ENCODE measurements at places on chromosomes 11 and 22.

- no peak for DNase-seq
Observed at GRCh38 chr11:77602381-77603088, 12.8 kb downstream of the AQP11 start.

DNA sequence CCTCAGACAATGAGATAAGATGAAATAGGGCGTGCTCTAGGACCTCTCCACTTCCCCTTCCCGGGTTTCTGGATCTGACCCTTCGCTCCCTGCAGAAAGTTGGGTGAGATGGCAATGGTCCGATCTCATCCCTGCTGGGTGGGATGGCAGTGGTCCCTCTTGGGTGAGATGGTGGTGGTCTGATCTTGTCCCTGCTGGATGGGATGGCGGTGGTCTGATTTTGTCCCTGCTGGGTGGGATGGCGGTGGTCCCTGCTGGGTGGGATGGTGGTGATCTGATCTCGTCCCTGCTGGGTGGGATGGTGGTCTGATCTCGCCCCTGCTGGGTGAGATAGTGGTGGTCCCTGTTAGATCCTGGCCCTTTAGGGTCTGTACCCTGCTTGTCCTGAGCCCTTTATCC, 21.3 kb downstream of the ST14 start:
- DNase-seq, result no peak

DNA sequence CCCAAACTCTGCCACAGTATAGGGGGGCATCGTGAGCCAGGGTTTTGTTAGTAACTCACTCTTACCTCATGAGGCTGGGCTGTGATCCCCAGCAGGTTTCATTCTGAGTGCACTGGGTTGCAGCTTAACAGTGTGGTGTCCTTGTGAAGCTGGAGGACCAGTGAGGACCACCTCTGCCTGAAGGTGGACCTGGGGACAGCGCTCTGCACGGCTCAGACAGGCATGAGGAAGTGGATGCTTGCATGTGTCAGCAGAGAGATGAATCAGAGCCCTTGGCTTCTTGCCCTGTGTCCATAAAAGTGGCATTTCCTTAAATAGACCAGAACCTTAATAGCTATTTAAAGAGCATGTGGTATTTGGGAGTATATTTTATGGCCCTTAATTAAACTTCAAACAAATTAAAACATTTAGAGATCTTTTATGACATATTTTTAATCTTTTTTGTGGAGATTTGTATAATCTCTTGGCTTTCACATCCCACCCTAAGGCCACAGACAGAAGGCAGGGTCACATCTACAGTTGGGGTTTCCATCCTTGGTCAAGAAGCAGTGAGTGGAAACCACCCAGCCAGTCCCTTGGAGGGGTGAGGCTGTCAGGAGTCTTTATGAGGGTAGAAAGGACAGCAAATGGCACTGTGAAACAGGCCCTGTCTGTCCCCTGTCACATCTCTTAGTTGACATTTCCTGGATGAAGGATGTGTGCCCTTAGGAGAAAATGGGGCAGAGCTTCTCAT, 24.8 kb upstream of the ADORA2A start:
- DNase-seq, result no peak

- DNase-seq, result no peak
Observed at GRCh38 chr22:45328822-45329529, 19.2 kb downstream of the FAM118A start.

GRCh38 chr22:39439170-39439569, 17.6 kb upstream of the MGAT3 start:
- no peak for DNase-seq

GRCh38 chr22:40281717-40282116, 64.6 kb upstream of the ADSL start:
- DNase-seq, result no peak

GRCh38 chr22:19463491-19464469, 15.2 kb downstream of the UFD1 start:
- no peak for DNase-seq

DNA sequence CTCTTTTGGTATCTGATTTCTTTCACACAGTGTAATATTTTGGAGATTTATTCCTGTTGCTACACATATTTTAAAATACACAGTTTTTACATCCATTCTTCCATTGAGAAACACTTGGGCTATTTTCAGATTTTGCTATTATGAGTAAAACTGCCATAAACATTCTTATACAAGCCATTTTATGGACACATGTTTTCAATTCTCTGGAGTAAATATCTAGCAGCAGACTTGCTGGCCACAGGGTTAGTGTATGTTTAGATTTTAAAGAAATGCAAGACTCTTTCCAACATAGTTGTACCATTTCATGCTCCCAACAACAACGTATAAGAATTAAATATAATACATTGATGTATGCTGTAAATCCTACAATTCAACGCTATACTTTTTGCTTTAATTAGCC, 360.8 kb upstream of the PITPNB start:
- no peak for DNase-seq

DNA sequence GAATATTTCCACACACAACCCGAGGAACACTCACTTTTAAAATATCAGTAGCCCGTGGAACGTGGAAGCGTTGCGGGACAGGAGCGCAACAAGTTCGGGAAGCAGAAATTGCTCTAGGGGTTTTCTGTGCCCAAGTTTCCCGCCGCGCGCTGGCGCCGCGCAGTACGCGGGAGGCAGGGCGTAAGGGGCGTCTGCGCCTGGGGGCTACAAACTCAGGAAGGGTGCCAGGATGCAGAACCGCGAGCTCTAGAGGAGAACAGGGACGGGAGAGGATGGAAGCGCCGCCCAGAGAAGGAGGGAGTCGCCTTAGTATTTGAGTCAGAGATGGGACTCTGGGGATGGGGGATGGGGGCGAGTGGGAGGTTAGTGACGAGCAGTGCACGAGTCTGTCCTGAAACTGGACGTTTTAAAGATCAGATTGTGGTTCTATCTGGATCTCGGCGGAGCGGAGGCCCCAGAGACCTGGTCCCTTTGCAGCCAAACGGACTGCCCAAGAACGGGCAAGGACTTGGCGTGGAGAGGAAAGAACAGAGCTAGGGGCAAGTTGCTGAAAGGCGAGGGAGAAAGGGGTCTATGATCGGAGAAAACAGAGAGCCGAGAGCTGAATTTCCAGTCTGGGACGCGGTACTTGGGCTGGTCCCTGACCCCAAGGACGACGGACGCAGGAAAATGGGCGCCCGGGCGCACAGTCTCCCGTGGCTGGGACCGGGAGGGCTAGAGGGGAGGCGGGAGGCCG, 4.7 kb downstream of the BSX start:
- peak; percentile 16 for DNase-seq

DNA sequence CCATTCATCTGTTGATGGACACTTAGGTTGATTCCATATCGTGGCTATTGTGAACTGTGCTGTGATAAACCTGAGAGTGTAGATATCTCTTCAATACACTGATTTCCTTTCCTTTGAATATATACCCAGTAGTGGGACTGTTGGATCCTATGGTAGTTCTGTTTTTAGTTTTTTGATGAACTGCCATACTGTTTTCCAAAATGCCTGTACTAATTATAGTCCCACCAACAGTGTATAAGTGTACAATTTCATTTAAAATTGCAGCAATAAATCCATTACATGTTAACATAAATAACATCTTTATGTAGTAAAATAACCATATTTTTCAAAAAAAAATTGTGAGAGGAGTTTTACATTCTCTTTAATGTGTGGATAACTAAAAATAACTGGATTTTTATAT, 65.0 kb upstream of the SYT9 start:
- no peak for DNase-seq

DNA sequence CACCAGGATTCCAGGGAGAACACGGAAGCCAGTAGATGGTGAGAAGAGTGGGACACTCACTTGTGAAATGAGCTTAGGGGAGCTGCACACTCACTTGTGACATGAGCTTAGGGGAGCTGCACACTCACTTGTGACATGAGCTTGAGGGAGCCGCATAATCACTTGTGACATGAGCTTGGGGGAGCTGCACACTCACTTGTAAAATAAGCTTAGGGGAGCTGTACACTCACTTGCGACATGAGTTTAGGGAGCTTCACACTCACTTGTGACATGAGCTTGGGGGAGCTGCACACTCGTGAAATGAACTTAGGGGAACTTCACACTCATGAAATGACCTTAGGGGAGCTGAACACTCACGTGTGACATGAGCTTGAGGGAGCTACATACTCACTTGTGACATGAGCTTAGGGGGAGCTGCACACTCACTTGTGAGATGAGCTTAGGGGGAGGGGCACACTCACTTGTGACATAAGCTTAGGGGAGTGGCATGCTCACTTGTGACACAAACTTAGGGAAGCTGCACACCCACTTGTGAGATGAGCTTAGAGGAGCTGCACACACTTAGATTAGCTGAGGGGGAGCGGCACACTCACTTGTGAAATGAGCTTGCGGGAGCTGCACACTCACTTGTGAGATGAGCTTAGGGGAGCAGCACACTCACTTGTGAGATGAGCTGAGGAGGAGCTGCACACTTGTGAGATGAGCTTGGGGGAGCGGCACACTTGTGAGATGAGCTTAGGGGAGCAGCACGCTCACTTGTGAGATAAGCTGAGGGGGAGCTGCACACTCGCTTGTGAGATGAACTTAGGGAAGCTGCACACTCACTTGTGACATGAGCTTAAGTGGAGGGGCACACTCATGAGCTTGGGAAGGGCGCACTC, 59.0 kb downstream of the NCAPD3 start:
- DNase-seq, result no peak

GRCh38 chr11:114060392-114061047, 1.0 kb downstream of the ZBTB16 start:
- peak; percentile 40 for DNase-seq

DNA sequence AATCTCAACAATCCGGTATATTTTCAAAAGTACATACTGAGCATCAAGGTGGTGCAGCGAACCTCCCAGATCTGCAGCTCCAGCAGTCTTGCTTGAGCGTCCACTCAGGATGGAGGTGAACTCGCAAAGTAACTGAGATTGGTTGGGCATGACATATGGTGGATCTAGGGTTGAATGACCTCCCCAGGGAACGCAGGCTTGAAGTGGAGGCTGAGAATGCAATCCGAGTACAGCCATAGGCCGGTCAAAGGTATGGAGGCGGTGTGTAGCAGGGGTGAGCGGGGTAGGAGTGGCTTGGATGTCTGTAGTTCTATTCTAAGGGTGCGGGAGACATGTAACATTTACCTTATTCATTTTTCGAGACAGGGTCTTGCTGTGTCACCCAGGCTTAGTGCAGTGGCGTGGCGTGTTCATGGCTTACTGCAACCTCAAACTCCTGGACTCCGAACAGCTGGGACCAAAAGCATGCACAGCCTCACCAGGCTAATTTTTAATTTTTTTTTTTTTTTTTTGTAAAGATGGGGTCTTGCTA, 631 bp upstream of the C22orf39 start:
- DNase-seq, result peak; percentile 27

- no peak for DNase-seq
Observed at GRCh38 chr11:47669856-47670255, 27.5 kb upstream of the MTCH2 start.

DNA sequence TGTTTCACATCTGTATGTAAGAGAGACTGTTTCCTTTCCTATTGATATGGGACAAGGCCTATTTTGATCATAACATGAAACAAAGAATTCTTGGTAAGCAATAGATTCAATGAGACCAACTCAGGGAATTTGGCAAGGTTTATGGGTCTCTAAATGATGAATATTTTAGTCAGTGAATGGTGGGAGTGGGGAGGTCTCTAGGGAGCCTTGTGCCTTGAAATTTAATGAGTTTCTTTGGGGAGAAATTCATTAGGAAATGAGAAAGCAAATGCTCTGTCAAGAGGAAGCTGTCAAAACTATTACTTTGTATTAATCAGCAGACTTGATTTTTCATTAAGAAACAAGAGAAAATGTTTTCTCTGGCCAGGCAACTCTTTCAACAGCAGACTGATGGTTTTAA, 921.7 kb upstream of the API5 start:
- DNase-seq, result no peak

DNA sequence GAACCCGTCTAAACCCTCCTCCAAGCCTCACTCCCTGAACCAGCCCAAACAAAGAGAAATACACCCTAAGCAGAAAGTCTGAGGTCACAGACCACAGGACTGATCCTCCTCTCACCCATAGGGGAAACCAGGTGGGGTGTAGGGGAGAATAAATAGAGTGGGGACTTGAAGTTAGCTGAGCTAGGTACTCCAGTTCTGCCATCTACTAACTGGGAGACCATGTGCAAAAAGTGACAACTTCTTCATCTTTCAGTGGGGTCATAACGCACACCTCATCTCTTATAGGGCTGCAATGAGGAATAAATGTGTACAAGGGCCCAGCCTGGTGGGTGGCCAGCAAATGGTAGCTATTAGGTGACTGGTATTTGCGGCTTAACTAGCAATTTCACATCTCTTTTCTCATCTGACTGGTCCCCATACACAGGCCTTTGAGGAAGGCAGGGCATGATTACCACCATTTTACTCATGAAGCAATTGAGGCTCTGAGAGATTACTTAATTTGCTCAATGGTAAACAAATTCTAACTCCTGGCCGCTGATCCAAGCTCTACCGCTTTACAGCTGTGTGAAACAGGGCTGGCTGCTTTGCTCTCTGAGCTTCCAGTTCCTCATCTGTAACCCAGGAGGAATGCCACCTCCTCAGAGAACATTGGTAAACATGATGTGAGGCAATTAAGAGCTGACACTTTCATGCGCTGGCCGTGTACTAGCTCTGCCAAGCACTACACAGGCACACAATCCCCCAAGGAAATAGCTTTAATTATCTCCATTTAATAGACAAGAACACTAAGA, 16.6 kb downstream of the TBC1D10A start:
- no peak for DNase-seq

- DNase-seq, result peak; percentile 30
Observed at GRCh38 chr22:21951931-21952465, 650 bp downstream of the PPM1F start.

- no peak for DNase-seq
Observed at GRCh38 chr11:8512547-8512946, 81.5 kb downstream of the STK33 start.

DNA sequence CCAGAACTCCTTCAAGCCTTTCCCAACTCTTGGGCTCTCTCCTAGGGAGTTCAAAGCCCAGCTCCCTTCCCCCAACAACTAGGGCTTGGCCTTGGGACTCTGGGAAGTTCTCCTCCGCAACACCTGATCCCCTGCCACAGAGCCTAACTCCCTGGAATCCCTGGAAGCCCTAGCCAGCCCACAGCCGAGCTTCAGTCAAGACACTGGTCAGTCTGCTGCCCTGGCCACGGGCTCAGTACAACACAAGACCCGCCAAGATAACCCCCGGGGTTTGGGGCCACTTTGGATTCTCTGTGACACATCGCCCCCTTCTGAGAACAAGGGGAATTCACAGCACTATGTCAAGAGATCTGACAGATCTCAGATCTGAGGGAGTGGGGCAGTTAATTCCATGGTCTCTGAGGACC, 58.3 kb downstream of the SLC22A12 start:
- DNase-seq, result no peak

GRCh38 chr11:119578521-119579191, 150.3 kb downstream of the NECTIN1 start:
- no peak for DNase-seq

GRCh38 chr11:93945596-93945995, 75.6 kb upstream of the HEPHL1 start:
- DNase-seq, result no peak

GRCh38 chr22:26321469-26321913, 107.6 kb upstream of the ASPHD2 start:
- DNase-seq, result no peak

DNA sequence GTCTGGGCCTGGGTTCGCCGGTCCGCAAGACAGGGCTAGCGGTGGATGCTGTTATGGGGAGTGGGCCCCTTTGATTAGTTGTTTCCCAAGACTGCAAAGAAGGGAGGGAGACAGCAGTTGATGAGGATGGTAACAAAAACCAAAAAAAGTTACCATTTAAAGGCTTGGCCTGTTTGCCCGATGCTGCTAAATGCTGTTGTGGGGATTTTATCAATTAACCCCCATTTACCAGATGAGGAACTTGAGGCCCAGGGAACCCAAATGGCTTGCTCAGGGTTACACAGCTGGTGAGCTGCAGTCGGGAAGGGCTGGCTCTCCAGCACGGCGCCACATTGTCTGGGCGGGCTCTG, 3.4 kb downstream of the TRPT1 start:
- no peak for DNase-seq

Data from stimulated activated naive CD8-positive, alpha-beta T cell treated with anti-CD3 and anti-CD28 coated beads, Interleukin-15, Interleukin-2, amounts not matched to agents 100 U/mL and 50 U/mL, for 24 hours (primary cell).